Activated CD4-positive, alpha-beta T cell treated with anti-CD3 and anti-CD28 coated beads, Interleukin-2, amount 50 U/mL, for 48 hours (primary cell): ENCODE measurements at places on chromosomes 1 and 21.

GRCh38 chr21:23452384-23453083, 2154.7 kb downstream of the MRPL39 start:
- DNase-seq = no peak

DNA sequence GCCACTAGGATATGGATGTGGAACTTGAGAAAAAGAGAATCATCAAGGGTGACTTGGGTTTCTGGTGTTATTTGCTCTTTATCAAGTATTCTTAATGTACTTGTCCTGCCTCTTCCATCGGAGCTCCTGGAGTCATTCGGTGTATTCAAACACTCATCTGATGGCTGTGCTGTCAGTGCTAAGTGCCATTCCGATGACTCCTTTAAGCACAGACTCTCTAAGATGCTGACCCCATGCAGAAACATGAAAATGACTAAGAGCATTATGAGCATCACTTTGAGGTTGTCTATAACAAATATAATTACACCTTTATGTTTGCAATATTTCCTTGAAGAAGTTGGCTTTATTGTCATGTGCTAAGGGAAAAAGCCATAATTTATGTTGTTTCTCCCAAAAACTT, 11.3 kb upstream of the RPL5 start:
- DNase-seq = no peak

GRCh38 chr1:28249013-28249865, 10.1 kb upstream of the SESN2 start:
- peak; percentile 40 for DNase-seq

DNA sequence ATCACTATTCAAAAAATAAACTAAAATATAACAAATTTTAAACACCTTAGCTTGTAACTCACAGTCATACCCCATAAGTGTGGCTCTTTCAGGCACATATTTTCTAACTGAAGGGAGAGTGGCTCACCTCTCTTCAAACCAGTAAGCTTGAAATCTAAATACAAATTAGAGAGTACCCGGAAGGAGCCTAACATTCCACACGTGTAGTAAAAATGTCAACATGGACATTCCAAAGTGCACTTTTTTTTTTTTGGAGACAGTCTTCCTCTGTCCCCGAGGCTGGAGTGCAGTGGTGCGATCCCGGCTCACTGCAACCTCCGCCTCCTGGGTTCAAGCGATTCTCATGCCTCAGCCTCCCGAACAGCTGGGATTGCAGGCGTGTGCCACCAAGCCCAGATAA, 275.6 kb upstream of the ADGRL2 start:
- DNase-seq = no peak

DNA sequence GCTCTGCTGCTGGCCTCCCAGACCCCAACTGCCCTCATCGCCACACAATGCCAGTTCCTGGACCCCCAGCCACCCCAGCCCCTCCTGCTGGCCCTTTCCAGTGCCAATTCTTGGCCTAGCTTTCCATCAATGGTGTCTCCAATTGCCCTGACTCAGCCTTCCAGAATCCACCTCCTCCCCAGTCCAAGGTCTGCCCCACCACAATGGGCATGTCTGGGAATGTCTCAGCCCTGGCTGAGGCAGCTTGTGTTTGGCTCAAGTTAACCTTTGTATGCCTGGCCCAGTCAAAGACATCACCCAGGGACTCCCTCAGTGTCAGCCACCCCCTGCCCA, 16.4 kb downstream of the ALDH4A1 start:
- DNase-seq = no peak

DNA sequence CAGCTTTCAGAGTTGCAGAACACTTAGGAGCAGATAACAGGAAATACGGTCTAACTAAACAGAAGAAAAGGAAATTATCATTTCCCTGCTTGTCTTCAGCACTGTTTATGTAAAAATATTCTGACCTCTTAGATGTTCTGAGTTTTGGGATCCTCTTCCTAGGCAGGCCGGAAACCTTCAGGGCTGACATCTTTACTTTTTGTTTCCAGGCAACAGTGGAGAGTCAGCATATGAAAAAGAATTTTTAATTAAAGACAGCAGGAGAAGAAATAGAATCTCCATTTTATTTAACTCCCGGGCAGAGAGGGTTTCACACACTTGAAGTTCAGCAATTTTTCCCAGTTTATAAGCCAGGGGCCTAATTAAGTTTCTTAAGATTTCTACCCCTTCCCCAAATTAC, 5.1 kb upstream of the RIPPLY3 start:
- no peak for DNase-seq

DNA sequence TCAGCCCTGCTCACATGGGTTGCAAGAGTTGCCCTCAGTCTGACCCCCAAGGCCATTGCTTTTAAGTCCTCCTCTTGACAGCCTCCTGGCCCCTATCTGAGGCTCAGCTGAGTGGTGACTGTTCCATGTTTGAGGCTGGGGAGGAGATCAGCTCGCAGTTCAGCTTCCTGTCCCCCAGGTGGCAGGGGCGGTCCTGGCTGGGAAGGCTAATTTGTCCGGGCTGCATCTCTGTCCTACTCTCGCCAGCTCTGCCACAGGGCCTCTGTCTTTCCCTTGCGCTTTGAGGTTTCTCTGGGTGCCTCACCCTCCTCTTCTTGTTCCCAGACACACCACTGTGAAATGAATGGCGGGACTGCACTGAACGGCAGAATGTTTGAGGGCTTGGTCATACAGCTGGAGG, 157.3 kb downstream of the KCNJ6 start:
- peak; percentile 15 for DNase-seq

DNA sequence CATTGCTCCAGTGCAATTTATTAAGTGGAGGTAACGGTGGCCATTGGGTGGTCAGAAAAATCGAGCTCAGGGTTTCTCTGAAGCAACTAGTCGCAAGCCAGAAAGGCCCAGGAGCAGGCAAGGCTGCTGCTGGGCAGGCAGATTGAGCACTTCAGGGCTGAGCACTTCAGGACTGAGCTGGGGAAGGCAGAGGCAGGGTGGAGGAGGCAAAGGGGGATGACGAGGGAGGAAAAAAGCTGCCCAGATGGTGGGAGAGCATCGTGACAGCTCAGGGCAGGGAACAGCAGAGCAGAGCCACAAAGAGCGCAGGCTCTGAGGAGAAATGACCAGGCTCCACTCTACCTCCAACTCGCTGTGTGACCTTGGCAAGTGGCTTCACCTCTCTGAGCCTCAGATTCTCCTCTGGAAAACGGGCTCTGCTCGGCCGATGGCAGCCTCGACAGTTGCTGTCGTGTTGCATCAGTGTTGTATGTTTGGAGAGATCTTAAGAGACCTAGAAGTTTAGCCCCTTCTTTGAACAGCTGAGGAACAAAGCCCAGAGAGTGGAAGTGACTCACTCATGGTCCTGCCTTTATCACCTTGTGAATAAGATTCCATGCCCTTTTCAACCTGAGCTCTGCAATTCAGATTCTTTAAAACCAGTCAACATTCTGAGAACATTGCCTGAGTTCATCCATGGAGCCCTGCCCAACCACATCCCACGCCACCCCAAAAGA, 141.4 kb downstream of the SYF2 start:
- no peak for DNase-seq

DNA sequence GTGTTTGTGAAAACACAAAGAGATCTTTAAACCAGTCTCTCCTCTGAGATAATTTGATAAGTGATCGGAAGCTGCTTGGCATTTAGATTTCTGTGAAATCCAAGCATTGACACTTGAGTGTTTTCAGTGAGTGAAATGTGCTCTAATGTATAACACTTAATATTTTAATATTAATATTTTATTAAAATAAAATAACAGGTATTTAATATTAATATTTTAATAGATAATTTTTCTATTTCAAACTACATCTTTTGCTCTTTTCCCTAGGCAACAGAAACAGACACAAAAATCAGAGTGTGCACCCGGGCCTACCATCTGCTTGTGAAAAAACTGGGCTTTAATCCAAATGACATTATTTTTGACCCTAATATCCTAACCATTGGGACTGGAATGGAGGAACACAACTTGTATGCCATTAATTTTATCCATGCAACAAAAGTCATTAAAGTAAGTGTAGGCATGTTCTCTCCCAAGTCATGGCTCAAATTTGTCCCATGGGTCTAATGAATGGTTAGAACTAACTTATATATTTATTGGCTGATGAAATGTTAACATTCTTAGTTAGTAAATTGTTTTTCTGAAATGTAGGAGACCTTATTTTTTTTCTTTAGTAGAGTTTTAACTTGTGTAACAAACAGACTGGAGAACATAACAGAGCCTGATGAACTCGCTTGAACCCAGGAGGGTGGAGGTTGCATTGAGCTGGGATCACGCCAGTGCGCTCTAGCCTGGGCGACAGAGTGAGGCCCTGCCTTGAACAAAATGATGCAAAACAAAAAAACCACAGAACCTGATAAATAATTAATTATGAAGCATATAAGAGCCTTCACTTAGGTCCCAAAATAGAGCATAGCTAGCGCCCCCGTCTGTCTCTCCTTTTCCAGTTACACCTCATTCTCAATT, 55.2 kb downstream of the MTR start:
- DNase-seq = no peak

DNA sequence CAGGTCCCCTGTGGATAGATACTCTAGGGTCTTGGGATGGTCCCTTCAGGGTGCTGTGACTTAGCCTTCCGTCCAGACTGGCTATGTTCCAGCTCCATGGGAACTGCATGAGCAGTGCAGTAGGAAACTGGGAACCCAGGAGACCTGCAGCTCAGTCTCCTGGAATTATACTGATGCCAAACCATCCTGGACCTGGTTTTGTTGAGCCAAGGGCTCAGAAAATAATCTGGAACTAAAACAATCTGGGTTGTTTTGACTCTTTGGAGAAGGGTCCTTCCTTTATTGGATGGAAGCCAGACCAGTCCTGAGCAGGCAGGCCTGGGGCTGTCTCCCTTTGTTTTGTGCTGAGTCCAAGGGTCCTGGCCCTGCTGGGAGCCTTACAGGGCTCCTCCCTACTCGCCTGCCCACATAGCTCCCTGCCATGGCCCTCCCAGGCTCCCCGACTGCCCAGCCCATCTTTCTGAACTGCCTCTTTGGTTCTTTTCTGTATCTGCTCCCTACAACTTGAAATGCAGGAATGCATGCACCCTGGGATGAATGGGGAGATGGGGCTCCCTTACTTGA, 1.2 kb downstream of the IPO13 start:
- DNase-seq = no peak

GRCh38 chr1:84701376-84701775, 11.1 kb upstream of the SSX2IP start:
- DNase-seq = no peak

DNA sequence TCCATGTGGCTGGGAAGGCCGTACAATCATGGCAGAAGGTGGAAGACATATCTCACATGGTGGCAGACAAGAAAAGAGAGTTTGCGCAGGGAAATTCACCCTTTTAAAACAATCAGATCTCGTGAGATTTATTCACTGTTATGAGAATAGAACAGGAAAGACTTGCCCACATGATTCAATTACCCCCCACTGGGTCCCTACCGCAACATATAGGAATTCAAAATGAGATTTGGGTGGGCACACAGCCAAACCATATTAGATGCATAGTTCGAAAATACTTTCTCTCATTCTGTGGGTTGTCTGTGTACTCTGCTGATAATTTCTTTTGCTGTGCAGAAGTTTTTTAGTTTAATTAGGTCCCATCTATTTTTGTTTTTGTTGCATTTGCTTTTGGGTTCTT, 990.3 kb downstream of the PLA2G4A start:
- DNase-seq = no peak

DNA sequence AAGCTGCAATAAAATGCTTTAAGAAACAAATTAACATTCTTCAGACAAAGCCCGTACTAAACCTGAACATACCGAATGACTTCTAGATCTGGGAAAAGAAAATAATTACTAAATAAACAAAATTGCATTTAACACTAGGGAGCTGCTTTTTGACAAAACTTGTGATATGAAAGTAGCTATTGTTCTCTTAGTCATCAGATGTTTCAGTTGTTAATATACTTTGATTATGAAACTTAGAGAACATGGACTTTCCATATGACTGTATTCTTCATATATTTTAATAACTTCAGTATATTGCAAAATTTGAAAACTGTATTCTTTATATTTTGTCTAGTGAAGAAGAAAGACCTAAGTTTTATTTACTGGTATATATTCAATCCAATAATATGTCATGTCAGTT, 1262.1 kb downstream of the NCAM2 start:
- no peak for DNase-seq

DNA sequence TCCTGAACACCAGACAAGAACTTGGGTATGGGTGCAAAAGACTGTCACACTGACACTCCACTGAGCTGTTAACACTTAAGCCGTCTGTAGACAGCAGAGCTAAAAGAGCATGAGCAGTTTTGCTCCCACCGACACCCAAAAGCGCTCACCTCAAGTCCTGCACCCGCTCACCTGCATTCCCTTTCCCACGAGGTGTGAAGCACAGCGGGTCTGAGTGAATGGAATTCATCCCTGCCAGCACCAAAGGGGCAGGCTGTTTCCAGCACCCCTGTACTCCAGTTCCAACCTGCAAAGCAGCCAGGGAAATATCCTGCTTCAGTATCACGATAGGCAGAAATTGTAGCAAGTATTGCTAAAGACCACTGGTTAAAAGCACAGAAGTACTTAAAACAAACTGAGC, 28.8 kb downstream of the KRTAP21-3 start:
- no peak for DNase-seq

- DNase-seq = no peak
Measured at GRCh38 chr1:2831596-2832212, 30.2 kb upstream of the TTC34 start.

DNA sequence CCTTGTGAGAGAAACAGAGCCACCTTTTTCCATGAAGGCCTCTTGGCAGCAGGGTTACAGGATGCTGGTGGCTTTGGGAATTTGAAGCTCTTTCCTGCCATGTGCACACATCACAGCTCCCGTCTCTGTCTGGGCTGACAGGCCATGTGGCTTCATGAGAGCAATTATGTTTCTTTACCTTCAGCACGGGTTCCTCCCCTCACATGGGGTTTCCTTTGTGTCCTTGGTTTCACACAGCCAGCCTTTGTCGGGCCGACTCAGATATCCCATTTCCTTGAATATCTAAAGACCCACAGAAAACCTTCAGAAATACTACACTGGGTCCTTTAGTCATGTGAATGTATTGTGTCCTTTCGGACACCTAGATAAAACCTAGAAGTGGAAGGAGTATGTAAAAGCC, 7.1 kb downstream of the CLIC6 start:
- DNase-seq = no peak

DNA sequence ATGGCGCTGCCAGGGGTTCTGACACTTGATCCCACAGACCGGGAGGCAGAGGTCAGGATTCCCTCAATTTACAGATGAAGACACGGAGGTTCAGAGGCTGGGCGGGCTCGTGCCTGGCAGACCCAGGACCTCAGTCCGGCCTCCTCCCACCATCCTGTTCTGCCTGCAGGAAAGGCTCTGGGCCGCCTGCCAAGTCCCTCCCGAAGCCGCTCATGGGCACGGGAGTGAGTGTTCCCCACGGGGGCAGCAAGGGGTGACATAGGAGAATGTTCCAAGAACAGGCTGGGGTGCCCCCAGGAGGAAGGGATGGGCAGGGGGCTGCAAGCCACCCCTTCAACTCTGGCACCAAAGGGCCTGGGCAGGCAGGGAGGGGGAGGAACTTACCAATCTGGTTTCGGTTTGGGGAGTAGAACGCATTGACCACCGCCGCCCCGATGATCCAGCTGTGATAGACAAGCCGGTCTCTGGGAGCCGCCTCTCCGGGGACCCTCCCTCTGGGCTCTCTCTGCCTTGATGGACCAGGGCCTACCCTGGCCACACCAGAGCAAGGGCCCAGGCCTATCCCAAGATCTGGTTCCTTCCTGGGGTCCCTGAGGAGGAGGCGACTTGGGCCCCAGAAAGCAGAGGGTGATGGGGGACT, 7.5 kb downstream of the PRXL2B start:
- no peak for DNase-seq

GRCh38 chr1:154418062-154418921, 13.1 kb downstream of the IL6R start:
- DNase-seq = no peak

GRCh38 chr1:199029401-199029800, 390.6 kb downstream of the PTPRC start:
- DNase-seq = no peak
